ENCODE measurements at places on chromosomes 2 and 18.

- DNase-seq, result no peak
Measured at GRCh38 chr2:79935771-79936657, 368.5 kb downstream of the LRRTM1 start.

GRCh38 chr18:50373561-50374219, 1.2 kb upstream of the SKA1 start:
- DNase-seq, result no peak

DNA sequence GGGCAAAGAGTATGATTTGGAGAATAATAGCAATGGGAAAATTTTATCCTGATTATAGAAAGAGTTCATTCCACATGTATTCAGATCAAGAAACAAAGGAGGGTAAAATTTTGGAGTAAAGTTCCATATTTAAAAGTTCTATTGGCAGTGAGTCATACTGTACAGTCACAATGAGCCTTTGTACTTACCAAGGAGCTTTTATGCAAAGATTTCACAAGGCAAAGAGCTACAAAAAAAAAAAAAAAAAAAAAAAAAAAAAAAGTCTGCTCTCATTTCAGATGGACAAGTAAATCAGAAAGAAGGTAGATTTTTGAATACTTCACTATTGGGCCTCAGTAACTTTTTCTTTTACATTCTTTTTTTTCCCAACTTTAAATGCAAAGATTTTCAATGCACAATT, 1802.2 kb upstream of the PIK3C3 start:
- no peak for DNase-seq

GRCh38 chr2:138829326-138829919, 49.2 kb upstream of the NXPH2 start:
- no peak for DNase-seq

DNA sequence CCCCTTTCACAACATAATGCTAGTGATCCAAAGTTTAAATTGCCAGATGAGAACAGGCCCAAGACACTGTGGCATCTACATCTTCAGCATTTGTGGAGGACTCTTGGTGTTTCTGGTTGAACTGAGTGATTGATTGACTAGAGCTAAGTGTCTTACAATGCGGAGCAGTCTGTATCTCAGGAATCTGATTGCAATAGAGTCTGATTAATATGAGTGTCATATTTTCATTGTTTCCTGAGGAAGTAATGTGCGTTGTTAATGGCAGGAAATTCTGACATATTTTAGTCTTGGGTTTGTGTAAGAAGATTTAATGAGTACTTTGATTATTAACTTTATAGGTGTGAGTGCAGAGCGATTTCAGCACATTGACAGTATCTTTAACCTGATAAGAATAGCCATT, 82.0 kb upstream of the PROKR1 start:
- DNase-seq, result no peak

DNA sequence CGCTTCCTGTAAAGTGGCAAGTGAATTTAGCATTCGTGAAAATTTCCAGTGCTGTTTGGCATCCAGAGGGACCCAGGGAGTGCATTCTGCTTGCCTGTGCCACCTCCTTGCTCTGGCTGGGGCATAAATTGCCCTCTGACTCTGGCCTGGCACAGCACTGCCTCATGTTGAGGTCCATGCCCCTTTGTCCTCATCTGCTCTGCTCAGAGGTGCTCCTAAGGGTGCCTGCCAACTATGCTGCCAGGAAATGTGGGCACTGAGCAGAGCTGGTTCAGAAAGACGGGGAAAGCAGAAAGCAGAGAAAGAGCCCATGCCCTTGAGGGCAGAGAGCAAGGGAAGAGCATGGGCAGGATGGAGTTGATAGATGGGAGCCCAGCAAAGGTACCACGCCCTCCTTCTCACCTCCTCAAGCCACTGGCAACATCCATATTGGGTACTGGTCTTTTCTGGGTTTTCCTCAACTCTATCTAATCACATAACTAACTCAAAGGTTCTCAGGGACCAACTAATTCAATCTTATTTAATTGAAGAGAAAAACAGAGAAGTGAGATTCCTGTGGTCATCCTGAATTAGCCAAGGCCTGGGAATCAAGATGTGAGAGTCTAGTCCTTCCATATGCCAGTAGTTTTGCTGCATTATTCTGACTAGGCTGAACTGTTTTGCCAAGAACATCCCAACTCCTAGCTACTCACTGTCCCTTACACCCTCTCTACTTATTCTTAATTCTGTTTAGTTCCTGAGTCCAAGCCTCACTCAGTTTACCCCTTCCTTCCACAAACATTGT, 441.5 kb upstream of the TNP1 start:
- no peak for DNase-seq

- no peak for DNase-seq
Measured at GRCh38 chr2:68418419-68418818, 48.7 kb downstream of the FBXO48 start.

- no peak for DNase-seq
Measured at GRCh38 chr2:184780944-184781343, 182.6 kb downstream of the ZNF804A start.

DNA sequence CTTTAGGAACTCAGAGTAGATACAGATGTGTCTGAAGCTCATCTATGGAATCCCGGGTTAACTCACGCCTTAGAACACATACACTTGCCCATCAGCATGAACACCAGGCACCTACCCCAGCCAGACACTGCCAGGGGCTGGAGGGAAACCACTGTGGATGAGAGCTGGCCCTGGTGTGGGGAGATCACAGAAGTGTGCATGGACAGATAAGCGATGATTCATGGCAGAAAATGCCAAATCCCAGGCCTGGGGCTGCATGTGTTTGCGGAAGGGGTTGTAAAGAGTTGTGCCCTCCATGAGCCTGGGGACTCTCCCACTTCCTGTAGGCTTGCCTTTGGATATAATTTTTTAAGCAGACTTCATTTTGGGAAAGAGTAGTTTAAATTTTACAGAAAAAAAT, 193.4 kb downstream of the FHOD3 start:
- DNase-seq, result no peak

- no peak for DNase-seq
Measured at GRCh38 chr18:35743916-35744315, 162.4 kb downstream of the GALNT1 start.

- DNase-seq, result no peak
Measured at GRCh38 chr2:62586981-62587380, 81.0 kb upstream of the TMEM17 start.

GRCh38 chr2:177261116-177262060, 3.1 kb downstream of the NFE2L2 start:
- DNase-seq, result no peak

DNA sequence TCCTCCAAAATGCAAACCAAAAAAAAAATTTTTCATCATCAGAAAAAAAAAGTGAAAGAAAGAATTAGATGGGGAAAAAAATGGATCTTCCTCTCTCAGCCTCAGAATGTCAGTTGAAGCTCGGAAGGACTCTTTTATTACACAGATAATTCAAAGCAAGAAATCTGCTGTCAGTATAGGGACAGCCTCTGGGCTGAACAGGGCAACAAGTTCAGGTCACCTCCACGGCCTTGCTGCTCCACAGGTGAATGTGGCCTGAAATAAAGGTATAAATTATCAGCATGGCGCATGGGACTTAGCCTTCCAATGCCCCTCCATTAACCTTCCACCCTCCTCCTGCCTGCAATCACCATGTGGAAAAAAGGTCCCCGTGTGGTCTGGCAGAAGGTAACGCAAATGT, 316.8 kb upstream of the POU3F3 start:
- no peak for DNase-seq

GRCh38 chr2:239159476-239159911, 241.3 kb downstream of the HDAC4 start:
- no peak for DNase-seq

GRCh38 chr2:18899725-18900124, 310.4 kb upstream of the NT5C1B start:
- DNase-seq, result no peak

GRCh38 chr2:157820193-157820592, 55.9 kb downstream of the ACVR1 start:
- no peak for DNase-seq

GRCh38 chr18:24014062-24014985, at the start of gene TTC39C:
TTC39C (plus strand) TSS chr18:24014754; CDS start chr18:24014872, 118 bp downstream.
- DNase-seq, result peak; percentile 25

DNA sequence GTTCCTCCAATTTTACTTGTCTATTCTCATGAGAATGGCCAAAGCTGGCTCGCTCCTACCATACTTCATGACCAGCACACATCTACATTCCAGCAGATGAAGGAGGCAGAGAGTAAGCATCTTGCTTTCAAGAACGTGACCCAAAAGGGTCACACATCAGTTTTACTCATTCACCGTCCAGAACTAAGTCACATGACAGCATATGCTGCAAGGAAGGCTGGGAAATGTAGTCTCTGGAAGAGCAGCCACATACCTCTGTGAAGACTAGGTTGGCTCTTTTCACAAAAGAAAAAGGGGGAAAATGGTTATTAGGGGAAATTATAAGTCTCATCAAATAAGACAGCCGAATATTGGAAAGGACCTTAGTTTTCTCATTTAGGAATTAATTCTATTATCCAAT, 835.3 kb downstream of the EPHA4 start:
- DNase-seq, result no peak

GRCh38 chr18:58175122-58175785, 131.2 kb downstream of the NEDD4L start:
- no peak for DNase-seq

DNA sequence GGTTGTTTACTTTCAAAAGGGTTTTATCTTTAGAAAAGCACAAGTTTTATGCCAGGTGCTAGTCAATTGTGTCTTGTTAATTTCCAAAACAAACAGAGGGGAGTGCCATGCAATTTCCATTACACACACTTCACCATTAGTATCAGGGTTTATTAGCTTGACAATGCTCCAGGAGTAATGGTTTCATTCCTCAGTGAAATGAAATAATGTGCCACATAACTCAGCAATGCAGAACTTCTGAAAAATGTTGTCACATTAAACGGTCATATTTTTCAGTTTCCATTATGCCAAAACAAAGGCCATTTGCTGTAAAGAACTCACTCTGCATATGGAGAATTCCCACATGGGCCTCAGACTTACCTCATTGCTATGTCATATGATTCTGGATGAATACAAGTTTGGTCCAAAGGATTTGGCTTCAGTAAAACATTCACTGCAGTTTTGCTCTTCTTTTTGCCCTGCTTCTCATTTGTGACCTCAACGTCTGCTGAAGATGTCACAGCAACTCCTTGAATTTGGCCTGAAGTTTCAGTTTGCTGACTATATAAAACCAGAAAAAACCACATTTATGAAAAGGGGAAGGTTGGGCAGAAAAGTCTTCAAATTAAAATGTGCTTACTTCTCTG, 198.2 kb downstream of the SRBD1 start:
- no peak for DNase-seq

- DNase-seq, result no peak
Measured at GRCh38 chr2:12979066-12979465, 262.3 kb downstream of the TRIB2 start.

DNA sequence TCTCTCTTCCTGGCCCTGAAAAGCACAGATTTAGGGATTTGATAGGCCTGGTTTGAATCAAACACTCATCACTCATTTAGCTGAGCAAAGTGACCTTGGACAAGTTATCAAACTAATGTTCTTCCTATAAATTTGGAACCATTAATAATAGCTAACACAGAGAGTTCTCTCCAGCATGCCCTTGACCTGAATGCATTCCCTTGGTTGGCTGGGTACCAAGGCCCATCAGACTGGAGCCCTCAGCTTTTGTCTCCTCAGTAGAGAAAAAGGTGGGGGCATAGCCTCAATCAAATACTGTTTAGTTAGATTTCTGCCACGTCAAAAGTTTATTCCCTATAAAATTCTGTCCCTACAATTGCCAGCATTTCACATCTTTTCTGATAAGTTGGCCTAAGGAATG, 13.8 kb upstream of the MRPL19 start:
- no peak for DNase-seq

DNA sequence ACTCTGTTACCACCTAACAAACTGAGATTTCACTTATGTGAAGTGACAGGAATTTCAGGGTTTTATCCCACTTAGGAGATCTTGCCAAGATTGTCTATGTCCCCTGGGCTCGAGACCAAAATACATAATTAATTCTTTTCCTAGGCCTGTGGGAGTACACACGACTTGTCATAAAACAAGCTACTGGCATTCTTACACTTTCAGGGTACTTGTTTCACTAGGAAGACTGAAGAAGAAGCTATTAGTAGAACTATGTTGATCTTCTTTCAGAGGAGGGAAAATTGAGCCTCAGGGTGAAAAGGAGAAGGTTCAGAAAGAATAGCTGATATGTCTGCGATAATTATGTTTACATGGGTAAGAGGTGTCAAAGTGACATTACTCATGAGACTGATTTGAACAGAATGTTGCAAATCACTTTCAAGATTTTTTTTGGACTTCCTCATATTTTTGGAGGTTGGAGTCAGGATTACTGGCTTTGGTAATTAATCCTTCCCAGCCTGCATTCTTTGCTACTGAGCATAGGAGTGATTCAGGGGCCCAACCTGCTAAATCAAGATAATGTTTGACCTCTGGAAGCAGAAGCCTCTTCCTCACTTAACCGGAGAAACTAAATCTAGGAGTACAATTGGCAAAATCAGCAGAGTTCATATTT, 240.0 kb upstream of the NT5C1B start:
- no peak for DNase-seq

GRCh38 chr2:191656792-191657191, 21.1 kb upstream of the NABP1 start:
- DNase-seq, result no peak

- DNase-seq, result no peak
Measured at GRCh38 chr2:83572400-83572799, 886.7 kb downstream of the SUCLG1 start.

DNA sequence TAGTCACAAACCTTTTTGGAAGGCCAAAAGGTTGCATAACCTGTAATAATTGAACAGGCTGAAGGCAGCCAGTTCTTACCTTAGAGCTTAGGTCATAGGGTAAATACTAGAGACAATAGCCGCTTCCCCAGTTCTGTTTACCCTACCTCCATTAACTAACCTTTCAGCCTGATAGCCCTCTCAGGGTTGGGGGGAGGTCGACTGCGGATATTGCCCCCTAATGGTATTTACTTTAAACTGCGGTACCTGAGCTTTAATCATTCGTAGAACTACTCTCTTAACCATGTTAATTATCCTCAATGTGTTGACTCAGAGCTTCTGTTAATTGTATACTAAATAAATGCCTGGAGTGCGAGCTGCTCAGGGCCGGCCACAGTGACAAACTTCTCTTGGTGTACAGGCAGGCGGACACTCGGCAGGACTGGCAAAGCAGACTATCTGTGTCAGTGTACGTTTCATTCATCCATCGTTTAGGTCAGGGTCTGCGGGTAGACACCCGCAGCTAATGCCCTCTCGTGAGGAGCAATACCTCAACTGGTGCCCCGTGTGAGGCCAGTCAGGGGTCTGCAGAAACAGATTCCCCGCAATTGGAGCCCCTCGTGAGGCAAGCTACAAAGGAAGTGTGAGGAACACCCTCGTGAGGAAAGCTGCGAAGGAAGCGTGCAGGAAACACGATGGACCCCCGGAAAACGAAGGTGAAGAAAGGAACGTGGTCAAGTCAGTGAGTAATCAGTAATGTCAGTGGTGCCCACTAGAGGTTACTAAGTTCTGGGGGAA, 115.3 kb upstream of the SCN7A start:
- no peak for DNase-seq

DNA sequence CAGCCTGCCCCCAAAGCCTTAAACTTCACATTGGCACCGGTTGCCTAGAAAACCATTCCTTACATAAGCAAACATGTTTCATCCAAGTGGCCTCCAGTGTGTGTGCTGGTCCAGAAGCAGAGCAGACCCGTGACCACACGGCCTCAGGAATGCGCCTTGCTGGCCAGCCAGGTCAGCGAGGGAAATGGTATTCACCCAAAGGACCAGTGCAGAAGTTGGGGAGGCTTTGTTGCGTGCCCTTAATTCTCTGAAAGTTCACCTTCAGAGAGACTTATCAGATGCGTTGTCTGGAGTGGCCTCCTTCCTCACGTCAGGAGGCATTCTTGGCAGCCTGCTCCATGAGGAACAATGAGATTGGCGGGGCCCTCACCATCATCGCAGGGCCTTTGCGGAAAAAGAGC, 25.9 kb downstream of the NRP2 start:
- no peak for DNase-seq

All from substantia nigra (tissue), 51 donors.